ENCODE measurements at places on chromosomes 6 and 20.

- DNase-seq, result no peak
These were observed 15.8 kb upstream of the GPR63 start for GRCh38 chr6:96853083-96853482.

GRCh38 chr6:134060491-134061106, 8.2 kb upstream of the SLC2A12 start:
- DNase-seq, result peak; percentile 52

DNA sequence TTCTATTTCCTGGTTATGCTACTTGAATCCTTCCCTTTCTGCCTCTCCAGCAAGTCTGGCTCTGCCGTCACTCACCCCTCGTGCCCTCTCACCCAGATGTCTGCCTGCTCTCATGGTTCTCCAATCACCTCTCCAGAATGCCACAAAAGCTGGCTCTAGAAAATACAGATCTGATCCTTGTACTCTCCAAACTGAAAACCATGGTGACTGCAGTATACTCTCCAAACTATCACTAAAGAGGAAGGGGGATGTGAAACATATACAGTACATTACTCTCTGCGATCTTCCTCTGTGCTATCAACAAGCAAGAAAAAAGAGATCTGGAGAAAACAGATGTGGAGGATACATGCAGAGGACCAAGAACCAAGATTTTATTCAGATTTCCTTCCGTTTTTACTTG, 91.1 kb downstream of the ATXN1 start:
- DNase-seq, result no peak

DNA sequence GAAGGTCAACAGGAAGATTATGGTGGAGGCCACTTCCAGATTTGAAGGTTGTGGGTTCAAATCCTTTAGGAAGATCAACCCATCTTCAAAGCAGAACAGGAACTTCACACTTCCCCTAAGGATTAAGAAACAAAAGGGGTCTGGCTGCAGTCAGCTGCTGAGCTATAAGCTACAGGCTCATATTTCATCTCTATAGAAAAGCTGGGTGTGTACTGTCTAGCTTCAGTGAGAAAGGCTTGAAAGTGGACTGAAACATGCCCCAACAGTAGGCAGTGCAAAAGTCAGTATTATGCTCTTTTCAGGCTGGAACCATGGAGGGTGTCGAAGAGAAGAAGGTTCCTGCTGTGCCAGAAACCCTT, 60.1 kb upstream of the SPDEF start:
- DNase-seq, result no peak

DNA sequence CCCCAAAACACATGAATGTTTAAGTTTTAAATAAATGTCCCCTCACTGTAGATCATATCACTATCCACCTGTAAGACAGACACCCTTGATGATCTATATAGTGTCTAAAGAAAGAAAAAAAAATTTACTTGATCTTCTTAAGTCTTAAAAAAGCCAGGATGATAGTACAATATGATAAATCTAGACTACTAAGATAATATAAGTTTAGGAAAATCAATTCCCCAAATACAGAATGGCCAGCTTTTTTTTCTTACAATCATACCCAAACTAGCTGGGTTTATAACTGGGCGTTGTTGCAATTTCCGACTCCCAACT, 14.4 kb downstream of the ZNF217 start:
- DNase-seq, result no peak

GRCh38 chr6:29679962-29680361, 990 bp downstream of the ZFP57 start:
- DNase-seq, result no peak

GRCh38 chr6:45677381-45678284, 299.9 kb upstream of the SUPT3H start:
- no peak for DNase-seq

DNA sequence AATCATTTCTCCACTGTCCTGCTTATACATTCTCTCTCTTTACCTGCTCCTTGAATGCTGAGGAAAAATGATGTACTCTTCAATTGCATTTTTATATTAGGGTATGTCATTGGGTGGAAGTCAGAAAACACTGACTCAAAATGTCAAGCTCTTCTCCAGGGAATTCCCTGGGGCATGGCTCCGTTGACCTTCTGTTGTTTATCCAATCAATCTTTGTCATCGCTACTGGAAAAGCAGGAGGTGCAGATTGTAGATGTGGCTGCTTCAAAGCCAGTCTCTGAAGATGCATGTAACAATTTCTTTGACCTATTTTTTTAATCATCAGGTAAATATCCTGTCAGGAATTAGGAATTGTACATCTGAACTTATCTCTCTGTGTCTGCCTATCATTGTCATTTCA, 63.9 kb upstream of the TENT5A start:
- DNase-seq, result no peak

DNA sequence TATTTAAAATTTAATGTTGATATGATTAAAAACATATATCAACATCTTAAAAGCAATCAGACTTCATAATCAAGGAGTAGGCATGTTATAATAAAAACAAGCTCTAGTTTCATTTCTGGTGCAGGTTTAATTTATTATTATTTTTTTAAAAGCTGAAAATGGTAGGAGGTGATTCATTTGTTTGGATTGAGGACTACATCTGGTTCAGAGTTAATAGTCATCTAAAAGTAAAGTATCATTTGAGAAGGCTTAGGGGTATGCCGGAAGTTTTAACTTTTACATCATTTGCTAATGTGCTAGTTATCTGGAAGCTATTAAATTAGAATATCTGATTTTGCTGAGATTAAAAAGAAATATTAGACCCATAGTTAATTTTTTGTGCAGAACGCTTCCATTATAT, 169.5 kb upstream of the LAMA2 start:
- peak; percentile 57 for DNase-seq

DNA sequence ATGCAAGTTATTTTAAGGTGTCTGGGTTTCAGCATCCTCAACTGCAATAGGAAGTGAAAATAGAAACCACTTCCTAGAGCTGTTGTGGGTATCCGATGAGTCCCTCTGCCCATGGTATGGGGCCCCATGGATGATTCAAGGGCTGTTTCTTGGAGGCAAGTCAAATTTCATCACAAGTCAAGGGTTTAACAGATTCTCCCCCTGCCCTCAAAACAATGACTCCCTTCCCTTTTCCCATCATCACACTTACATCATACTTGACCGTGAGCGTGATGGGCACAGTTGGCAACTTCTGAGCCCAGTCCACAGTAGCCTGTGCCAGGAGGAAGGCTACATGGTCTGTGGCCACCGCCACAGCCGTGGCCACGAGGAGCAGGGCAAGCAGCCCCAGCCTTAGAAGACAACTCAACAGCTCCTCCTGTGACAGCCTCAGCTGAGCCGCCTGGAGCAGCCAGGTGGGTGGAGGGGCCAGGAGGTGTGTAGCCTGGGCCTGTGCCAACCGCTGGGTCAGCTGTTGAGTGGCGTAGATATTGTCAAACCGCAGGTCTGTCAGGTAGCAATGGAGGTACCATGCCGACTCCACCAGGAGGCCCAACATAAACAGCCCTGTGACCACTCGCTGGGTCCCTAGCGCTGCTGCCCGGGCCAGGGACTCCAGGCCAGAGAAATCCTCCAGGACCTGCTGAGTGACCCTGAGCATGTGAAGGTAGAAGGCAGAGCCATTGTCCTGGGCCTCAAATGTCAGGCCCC, 5.2 kb downstream of the OCSTAMP start:
- no peak for DNase-seq

DNA sequence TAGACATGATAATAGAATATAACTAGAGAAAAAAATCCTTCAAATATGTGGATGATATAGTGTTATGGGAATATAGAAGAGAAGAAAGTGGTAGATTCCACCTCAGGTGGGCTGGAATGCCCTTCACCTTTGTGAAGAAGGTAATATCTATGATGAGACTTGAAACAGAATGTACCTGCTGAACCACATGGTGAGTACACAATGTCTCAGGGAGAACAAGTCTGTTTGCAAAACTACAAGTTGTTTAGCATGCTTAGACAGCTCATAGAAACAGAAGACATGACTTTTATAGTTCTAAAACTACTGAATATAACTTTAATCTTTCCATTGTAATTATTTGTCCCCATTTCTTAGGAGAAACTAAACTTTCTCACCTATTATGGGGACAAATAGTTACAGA, 12.2 kb downstream of the C6orf58 start:
- DNase-seq, result no peak

DNA sequence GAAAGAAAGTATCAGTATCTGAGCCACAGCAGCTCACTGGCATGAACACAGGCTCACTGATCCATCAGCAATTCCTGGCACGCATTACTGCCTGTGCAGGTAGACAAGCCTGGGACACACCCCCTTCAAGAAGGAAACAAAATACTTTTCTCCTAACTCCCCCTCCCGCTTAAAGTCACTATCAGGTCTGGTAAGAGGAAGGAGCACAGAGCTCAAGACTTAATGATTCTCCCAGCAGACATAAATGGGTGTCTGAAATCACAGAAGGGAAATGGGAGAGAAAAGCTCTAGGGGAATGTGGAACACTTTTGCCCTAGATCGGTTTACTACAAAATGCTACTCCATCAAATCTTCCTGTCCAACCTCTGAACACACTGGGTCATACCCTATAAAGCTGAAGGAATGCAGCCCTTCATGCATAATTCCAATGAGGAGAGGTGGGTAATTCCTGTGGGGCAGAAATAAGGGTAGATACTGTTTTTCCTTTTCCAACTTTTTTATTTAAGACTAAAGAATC, at the start of gene ADGRF1:
Gene ADGRF1, minus strand, starts transcription at position 58 of the 517 bp plus-strand sequence. CDS start 13,271 bp downstream, outside the sequence.
- no peak for DNase-seq

DNA sequence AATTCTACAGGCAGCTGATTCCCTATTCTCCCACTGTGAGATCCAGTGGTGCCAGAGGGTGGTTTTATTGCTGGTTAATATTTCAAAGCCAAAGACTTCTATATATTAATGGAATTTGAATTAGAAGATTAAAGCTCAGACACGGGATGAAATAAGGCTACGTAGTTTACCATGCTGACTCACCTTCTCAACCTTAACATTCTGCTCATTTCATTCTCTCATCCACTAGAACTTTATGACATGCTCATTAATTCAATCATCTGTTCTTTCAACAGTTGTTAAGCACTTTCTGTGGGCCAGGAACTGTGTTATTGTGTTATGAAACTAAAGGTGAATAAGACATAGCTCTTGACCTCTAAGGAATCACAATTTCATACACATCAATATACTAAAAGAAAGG, 456.9 kb upstream of the MAP3K7 start:
- DNase-seq, result no peak

DNA sequence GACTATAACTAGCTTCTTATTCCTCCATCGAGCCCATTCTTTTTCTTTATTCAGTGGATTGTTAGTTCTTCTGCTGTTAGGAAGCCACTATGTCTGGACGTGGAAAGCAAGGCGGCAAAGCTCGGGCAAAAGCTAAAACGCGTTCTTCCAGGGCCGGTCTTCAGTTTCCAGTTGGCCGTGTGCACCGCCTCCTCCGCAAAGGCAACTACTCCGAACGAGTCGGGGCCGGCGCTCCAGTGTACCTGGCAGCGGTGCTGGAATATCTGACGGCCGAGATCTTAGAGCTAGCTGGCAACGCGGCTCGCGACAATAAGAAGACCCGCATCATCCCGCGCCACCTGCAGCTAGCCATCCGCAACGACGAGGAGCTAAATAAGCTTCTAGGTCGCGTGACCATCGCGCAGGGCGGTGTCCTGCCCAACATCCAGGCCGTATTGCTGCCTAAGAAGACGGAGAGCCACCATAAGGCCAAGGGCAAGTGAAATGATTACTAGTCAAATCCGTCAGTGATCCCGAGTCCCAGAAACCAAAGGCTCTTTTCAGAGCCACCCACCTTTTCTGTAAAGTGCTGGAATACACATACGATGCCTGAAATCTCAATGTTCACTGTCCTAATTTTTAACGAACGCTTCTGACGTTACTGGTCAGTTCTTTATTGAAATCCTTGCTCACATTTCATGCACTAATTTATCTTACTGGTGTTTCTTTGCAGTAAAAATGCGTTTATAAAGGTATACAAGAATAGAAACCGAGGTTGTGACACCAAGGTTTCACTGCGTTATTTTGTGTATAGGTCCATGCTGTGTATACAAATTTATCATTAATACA, 129.9 kb downstream of the HFE start:
- DNase-seq, result peak; percentile 92

- DNase-seq, result no peak
These were observed 4.3 kb downstream of the KCNQ5 start for GRCh38 chr6:72626126-72626525.

- DNase-seq, result no peak
These were observed 608.9 kb downstream of the MAFB start for GRCh38 chr20:40080041-40080652.

- DNase-seq, result no peak
These were observed 1.5 kb upstream of the CAPN11 start for GRCh38 chr6:44157152-44157521.

DNA sequence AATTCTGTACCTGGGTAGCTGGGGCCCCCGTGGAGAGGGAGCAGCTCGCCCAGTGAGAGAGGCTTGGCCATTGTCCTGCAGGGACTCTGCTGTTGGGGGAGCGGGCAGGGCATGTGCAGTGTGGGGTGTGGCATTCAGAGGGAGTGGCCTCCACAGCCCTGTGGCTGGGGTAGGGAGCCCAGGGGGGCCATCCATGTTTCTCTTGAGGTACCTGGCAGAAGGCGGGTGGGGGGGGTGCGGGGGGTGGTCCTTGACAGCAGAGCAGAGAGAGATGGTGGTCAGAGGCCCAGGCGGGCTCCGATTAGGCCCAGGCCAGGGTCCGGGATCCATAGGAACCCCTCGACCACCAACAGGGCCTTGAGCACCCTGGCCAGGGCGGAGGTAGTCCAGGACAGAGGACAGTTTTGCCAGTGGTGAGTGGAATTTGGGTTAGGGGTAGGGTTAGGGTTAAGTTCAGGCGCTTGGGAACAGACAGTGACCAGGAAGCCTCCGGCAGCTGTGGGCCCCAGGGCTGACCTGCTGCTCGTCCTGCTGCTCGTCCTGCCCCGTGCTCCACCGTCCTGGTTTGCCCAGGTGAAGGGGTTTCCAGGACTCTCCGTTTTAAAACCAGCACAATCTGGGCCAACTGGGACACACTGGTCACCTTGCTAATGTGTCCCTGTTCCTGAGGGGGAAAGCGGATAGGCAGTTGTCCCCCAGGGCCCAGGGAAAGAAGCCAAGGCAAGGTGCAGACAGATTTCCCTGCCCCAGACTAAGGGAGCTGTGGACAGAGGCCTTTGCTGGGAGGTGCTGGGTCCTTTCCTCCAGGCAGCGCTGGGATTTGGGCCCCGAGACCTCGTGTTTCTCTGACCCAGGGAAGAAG, 24.8 kb upstream of the MYT1 start:
- DNase-seq, result no peak

- no peak for DNase-seq
These were observed 750 bp downstream of the MAP7 start for GRCh38 chr6:136549300-136550044.

DNA sequence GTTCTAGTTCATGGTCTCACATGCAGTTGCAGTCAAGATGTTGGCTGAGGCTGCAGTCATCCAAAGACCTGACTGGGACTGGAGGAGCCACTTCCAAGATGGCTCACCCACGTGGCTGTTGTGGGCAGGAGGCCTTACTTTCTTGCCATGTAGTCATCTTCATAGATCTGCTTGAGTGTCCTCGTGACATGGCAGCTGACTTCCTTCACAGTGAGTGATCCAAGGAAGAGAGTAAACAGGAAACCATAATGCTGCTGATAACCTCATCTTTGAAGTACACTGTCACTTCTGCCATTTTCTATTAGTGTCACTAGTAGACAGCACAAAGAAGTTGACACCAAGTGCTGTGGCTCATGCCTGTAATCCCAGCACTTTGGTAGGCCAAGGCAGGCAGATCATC, 40.1 kb upstream of the AKIRIN2 start:
- no peak for DNase-seq

Data from HFFc6 (cell line).